ENCODE measurements at places on chromosomes 1 and 21.

DNA sequence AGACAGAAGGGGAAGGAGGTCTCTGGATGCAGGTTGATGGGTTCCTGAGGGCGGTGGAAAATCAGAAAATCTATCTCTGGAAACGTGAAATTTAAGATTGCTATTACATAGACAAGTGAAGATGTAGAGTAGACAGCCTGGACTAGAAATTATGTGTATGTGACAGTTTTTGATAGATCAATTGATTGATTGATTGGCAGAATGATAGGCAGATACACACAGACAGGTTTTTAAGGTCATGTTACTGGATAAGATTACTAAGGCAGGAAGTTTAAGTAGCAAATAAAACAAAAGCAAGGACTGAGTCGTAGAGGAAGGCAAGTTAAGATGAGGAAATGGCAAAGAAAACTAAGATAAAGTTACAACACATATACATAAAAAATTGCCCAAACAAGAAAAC is 124.7 kb downstream of the RGS21 start:
- no peak for DNase-seq

GRCh38 chr1:218642033-218642948 is 297.2 kb downstream of the TGFB2 start:
- no peak for DNase-seq

GRCh38 chr1:178086294-178086693 is 7.6 kb upstream of the RASAL2 start:
- DNase-seq, result no peak

- DNase-seq, result peak; percentile 28
Observed at GRCh38 chr1:104294259-104294658, 544.6 kb downstream of the AMY1C start.

- no peak for DNase-seq
Observed at GRCh38 chr1:160731990-160732389, 7.1 kb upstream of the SLAMF7 start.

GRCh38 chr21:18334066-18334465 is 69.5 kb downstream of the TMPRSS15 start:
- no peak for DNase-seq

DNA sequence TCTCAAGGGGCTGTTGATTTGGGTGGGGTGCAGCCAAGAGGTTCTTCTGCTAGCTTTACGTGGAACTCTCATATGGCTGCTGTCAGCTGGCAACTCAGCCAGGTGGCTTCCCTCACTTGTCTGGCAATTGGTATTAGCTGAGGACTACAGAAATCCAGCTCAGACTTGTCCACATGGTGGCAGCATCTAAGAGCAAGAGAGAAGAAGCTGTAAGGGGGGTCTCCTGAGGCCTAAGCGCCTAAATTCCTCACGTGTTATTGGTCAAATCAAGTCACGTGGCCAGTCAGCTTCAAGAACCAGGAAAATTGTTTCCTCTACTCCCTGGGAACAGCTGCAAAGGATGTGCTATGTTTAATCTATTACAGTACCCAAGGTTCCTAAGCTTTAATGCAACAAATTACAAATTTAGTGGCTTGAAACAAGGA is 4.2 kb upstream of the DYRK3 start:
- peak; percentile 90 for DNase-seq

DNA sequence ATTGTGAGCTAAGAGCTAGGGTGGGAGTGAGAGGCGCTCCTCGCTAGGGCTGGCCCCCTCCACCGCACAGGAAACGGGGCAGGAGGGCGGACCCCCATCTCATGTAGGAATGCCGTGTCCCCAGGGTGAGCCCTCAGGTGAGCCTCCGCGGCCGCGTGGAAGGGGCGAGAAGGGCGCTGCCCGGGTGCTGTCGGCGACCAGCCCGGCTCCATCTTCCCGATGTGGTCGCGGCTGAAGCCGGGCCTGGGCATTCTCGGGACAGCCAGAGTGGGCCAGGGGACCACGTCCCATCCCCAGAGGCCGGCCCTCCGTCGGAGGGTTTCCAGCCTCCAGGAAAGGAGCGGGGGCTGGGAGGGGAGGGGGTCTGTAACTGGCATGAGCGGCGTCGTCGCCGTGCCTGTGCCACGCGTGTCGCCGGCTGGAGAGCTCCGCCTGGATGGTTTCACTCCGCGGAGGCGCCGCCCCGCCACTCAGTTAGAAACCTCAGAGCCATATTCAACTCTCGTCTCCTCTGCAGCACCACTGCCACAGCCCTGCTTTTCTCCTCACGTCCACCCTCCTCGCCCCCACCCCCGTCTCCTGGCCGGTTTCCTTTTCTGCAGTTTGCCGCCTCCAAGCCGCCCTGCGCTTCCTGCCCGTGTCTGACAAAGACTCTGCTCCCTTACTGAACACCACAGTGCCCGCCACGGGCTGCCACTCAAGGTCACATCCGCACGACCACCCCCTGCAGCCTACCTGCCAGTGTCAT is at the start of gene TMEM269:
TMEM269 (plus strand) TSS at position 46 of the 748 bp plus-strand sequence. CDS start 4,903 bp downstream, outside the sequence.
- DNase-seq, result no peak

DNA sequence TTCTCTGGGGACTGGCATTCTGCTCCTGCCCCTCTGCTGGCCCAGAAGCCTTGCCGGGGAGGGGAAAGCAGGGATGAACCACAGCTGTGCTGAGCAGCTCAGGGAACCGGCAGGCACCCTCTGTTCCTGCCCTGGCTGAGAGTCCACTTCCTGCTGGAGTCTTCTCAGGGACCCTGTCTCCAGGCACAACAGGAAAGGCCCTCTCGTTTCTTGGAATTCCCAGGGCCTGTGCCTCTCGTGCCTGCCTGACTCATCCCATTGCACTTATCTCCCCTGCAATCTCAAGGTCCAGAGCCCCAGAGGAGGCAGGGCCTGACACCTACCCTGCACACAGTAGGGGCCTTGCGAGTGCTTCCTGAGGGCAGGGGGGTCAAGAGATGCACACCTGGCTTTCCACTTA is 1.1 kb upstream of the EDN2 start:
- no peak for DNase-seq

DNA sequence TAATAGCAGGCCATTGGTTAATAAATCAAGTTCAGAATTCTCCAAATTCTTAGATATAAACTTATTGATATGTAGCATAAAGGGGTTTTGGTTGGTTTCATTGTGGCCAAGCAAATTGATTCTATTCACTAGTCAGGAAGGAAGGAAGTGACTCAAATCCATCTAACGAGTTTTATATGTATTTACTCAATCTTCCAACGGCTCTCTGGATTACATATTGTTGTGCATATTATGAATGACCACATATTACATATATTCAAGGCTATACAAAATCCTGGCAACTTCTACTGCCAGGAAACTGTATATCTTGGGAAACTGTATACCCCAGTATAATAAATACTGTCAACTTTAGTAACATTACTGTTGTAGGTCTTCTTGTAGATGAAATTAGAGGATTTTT is 20.1 kb upstream of the PDE4B start:
- no peak for DNase-seq

GRCh38 chr21:42200906-42201614 is 17.9 kb upstream of the ABCG1 start:
- DNase-seq, result no peak

- no peak for DNase-seq
Observed at GRCh38 chr1:64343105-64343822, 126.7 kb upstream of the CACHD1 start.

DNA sequence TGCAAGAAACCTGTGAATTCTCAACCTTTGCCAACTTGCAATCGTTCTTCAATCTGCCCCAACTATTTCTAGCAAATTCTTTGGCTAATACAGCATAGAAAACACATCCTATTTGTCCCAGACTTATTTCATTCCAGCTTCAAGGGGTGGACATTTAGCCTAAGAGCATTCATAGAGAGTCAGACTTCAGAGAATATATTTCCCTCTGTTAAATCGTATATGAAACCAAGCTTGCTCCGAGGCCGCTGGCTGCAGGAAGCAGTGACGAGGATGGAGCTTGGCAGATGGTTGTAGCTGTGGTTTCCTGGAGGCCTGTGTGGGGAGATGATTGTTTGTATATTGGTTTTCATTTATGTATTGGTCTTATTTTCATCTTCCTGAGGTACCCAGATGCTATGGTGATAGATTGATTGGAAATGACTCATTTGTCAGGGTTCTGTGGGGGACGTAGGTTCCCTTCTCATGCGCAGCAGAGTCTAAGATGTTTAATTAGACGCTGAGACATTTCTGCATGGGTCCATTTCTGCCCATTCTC is 26.1 kb downstream of the MAN1C1 start:
- DNase-seq, result no peak

DNA sequence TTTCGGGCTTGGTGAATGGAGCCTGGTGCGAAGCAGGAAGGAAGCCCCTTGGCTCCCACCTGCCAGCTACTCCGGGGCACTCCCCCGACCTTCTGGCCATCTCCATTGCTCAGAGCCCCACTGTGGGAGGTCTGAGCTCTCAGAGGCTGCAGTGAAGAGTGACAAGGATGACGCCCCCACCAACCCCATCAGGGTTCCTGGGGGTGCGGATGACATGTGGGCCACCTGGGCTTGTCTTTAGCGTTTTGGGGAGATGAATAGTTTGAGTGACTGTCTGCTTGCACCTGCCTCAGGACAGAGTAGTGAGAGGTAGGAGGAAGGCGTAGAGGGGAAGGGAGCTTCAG is 43.2 kb upstream of the LBR start:
- DNase-seq, result no peak

GRCh38 chr1:7268983-7269382 is 483.7 kb downstream of the CAMTA1 start:
- DNase-seq, result no peak

DNA sequence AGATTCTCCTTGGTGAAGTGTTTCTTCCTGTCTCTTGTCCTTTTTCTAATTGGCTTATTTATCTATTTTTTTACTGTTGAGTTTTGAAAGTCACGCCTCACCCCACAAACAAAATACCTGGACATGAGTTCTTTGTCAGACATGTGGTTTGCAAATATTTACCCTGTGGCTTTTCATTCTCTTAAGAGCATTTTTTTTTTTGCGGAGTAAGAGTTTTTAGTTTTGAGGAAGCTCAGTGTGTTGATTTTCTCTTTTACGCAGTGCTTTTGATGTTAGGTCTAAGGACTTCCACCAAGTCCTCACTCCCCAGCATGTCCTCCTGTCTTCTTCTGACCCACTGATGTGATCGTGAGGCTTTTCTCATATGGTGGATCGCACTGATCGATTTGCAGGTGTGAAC is 7.6 kb downstream of the DFFB start:
- DNase-seq, result no peak

- DNase-seq, result no peak
Observed at GRCh38 chr1:229342656-229343569, at the start of gene CCSAP. Gene CCSAP (minus strand): TSS chr1:229343047. CDS start chr1:229342465, 582 bp downstream.

- DNase-seq, result no peak
Observed at GRCh38 chr1:241630899-241631298, 9.3 kb downstream of the CHML start.

GRCh38 chr1:214514032-214514818 is 37.2 kb downstream of the PTPN14 start:
- DNase-seq, result peak; percentile 17

- DNase-seq, result no peak
Observed at GRCh38 chr1:17276568-17276967, 27.7 kb downstream of the PADI3 start.

DNA sequence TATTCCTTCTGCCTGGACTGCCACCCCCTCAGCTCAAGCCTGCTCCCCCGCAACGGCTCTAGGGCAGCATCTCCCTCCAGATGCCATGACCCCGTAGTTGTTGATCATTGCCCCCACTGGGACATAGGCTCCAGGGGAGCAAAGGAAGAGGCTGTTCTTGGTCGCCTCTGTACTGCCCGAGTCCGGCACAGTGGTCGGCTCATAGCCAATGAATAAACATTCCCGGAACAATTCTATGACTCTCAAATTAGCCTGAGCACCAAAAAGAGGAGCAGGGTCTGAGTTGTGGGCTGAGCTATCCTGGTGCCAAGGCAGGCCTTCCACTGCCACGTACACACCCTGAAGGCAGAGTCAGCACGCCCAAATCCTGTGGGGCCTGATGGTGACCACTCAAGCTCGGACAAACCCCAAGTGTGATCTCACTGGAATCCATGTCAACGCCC is 33.1 kb downstream of the CAPZB start:
- DNase-seq, result no peak

DNA sequence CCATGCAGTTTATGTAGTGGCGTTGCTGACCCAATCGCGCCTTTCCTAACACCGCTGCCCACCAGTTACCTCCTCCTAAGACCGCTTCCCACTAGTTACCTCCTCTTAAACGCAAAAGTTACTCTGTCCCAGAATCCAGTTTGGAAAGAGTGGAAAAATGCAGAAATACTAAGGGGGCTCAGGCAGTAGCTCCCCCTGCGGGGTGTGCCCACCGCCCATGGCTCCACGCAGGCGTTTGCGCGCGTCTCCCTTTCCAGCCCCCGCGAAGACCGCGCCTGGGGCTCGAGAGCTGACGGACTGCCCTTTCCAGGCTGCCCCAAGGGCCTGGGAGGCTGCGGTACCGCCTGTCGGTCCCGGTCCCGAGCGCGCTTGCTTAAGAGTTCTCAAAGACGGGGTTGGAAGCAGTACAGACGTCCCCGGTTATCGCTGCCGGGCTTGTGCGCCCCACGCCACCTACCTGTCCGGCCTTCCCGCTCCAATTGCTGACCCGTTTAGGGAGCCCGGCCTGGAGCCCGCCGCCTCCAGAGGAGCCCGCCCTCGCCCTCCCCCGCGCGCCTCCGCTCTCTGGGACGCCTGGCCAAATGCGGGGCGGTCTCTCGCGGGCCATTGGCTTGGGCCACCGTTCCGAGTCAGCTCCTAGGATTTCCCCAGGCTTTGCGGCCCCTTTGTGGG is 414.1 kb upstream of the ESRRG start:
- no peak for DNase-seq

DNA sequence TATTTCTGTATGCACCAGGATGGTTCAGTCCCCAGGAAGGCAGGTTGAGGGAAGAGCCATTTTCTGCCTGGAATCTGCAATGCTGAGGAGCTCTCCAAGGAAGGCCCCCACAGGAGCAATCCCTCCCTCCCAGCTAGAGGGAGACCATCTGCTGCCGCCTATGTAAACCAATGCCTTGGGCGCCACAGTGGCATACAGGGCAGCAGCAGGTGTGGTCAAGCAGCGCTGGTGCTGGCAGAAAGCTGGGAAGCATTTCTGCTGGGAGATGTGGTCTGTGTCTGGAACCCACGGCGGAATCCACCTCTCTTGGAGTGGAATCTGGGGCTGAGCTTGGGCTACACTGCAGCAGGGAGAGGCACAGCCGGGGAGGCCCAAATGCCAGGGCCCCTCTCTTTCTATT is 283.3 kb downstream of the RRAGC start:
- no peak for DNase-seq

Measured in NCI-H1092 treated with DMSO at 0.1 percent for 48 hours (cell line).